ENCODE measurements at places on chromosomes 16 and 17. TPM values are rescaled to one million over a fixed set of nuclear protein-coding genes. Genes with fewer than 3 reads are reported as not detected.

GRCh38 chr16:17067882-17068281 lies 402.9 kb downstream of the XYLT1 start:
- DNase-seq = no peak

GRCh38 chr17:37259030-37259735 lies 116.6 kb upstream of the C17orf78 start:
- DNase-seq = no peak

DNA sequence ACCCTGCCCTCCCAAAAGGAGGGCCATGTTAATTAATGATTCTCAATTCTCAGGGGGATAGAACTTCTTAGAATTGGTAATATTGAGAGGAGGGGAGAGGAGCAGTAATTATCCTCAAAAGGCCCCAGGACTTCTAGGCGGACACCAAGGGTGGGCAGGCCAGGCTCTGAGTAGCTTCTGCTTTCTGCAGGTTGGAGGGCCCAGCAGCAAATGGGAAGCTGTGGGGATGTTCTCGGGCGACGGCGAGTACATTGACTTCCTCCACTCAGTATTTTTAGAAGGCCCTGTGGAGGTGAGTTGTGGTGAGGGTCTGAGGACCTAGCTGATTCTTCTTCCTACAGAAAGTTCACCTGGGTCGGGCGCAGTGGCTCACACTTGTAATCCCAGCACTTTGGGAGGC lies 57.5 kb downstream of the DNAH2 start:
- no peak for DNase-seq

DNA sequence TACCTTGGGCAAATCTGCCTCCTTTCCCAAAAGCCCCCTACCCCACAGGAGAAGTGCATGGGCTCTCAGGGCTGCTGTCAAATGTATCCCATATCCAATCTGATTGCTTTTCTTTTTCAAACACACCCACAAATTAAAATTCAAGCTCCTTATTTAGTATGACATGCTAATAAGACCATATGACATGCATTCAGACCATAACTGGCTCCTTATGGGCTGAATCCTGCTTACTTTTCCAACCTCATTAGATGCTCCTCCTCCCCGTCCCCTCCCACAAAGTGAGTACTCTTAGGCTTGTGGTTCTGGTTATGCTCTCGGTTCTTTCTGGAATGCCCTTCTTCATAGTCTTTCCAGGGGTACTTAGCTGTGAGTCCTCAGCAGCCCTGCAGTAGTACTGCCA lies 59.0 kb upstream of the TOM1L1 start:
- DNase-seq = no peak

- no peak for DNase-seq
Measured at GRCh38 chr17:76611758-76612157, 26.1 kb upstream of the ST6GALNAC2 start.

- no peak for DNase-seq
Measured at GRCh38 chr16:13926464-13926863, 6.5 kb downstream of the ERCC4 start.

DNA sequence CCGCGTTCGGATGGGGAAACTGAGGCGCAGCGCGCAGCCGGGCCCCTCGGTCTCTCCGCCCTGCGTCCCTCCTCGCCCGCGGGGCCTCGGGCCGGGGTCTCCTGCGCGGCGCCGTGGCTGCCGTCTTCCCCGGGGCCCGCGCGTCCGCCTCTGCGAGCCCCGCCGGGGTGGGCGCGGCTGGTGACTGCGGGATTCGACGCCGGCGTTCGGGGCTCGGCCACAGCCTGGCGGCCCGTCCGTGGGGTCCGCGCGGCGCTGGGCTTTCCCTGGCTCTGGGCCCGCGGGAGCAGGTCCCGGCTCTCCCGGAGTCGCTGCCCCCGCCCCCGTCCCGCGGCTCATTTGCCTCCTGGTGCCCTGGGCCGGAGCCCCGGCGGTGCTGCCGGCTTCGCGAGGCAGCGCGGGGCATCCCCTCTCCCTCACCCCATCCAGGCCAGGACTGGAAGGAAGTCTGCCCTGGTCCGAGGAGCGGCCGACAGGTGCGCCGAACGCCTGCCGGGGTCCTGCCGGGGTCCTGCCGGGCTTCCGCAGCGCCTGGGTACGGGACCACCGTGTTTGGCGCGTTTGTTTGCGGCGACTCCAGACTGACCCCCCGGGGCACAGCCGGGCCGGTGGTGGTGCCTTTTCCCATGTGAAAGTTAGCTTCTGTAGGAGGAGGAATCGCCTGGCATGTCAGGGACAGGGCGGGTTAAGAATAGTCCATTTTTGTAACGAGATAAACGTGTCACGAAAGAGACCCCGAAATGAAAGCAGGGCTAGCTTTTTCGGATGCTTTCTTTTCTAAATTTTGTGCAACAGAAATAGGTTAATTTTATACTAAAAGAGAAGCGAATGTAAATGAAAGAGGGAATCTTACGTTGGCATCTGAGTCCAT lies 671 bp downstream of the CHMP6 start:
- no peak for DNase-seq

DNA sequence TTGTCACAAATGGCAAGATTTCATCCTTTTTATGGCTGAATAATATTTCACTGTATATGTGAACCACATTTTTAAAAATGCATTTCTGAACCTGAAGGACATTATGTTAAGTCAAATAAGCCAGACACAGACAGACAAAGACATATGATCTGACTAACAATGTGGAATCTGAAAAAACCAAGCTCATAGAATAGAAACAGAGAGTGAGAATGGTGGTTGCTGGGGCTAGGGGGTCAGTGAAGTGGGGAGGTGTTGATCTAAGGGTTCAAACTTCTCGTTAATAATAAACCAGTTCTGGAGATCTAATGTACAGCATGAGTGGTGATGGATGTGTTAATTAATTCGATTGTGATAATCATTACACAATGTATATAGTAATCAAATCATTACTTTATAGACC lies 475.1 kb downstream of the WWOX start:
- no peak for DNase-seq

DNA sequence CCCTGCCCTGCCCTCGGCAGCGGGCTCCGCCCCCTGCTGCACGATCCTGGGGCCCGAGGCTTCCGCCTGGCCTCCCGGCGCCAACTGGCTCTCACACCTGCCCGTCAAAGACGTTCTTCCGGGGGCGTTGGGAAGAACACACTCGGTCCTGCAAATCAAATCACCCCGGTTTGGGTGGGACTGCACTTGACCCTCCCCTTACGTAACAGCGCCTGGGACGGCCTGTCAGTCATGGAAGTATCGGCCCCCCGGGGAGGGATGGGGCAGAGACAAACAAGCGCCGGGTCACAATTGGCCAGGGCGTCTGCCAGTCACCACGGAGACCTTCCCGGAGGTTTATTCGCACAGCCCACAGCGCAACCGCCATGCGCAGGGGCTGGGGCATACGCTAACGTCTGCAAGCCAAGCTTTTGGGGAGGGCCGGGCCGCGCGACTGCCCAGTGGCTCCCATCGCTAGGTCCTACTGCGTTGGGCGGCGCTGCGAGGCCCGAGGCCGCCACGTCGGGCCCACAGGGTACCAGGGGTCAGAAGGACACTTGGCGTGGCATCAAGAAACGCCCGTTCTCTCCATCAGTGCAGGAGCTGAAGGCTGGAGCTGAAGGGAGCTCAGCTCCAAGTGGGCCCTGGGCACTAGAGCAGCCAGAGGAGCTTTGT lies 388 bp upstream of the AKTIP start:
- DNase-seq = peak; percentile 100

- no peak for DNase-seq
Measured at GRCh38 chr16:14131774-14132695, 60.9 kb downstream of the MRTFB start.

DNA sequence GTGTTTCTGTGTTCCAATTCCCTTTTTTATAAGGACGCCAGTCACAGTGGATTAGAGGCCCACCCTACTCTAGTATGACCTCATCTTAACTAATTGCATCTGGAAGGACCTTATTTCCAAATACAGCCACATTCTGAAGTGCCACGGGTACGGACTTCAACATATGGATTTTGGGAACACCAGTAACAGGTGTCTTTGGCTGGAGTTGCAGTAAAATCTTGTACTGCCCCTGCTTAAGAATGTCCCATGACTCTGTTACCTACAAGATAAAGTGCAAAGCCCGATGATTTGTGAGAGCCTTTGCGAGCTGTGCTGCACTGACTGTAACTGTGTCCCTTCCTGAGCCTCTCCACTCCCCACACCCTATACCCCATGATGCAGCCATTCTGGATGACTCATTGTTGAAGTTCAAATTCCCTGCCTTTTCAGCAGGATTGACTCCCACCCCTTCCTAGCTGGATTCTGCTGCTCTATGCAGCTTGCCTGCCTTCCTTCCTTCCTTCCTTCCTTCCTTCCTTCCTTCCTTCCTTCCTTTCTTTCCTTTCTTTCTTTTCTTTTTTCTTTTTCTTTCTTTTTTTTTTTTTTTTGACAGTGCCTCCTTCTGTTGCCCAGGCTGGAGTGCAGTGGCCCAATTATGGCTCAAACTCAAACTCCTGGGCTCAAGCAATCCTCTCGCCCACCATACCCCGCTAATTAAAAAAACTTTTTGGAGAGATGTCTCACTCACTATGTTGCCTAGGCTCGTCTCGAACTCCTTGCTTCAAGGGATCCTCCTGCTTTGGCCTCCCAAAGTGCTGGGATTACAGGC lies 2.1 kb downstream of the HCRT start:
- DNase-seq = no peak

DNA sequence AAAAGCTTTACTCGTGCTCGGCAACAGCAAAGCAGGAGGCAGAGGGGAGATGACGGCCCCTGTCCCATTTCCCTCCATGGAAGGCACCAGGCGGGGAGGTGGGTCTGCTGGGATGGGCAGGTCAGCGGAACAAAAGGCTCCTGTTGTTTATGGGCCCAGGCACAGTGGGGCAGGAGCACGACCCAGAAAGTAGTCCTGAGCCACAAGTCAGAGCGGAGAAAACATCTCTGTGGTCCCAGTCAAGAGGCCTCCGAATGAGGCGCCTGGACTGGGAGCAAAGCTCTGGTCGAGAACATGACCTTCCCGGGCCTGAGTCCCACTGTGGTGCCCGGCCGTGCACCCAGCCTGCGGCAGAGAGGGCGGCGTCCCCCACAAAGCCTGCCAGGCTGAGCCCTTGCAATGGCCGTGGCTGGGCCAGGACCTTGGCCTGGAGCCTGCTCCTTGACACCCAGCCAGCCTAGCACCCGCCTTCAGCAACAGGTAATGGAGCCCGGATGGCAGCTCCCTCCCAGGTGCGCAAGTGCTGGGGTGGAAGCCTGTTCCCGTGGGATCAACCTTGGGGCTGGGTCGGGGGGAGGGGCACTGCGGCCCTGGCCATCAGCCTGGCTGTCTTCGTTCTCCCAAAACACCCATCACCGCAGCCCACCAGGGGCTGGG lies 3.6 kb downstream of the RFNG start:
- DNase-seq = no peak

- DNase-seq = no peak
Measured at GRCh38 chr17:51706093-51706492, 445.7 kb downstream of the UTP18 start.

DNA sequence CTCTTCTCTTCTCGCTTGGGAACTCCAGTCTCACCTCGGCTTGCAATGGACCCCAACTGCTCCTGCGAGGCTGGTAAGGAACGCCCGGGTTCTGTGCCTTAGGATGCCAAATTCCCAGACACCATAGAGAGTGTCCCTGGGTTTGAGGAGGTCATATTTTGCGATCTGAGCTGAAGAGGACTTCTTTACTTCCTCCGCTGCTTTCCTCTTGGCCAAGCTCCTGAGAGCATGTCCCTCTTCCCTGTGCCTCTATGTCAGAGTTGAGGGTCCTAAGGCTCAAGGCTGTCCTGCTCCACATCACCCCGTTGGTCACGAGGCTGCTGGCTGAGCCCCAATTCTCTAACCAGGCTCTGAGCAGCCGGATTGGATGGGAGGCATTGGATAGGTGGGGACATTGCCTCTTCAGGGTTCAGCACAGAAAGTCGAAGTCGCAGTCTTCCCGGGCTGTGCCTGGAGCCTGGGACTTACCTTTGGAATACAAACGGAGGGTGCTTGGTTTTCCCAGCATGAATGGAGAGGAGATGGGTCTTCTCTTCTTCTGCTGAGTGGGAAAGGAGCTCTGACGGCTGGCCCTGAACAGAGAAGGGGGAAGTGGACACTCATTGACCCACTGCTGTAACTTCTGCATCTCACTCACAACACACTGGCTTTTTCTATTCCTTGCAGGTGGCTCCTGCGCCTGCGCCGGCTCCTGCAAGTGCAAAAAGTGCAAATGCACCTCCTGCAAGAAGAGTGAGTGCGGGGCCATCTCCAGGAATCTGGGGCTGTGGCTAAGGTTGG lies 416 bp downstream of the MT1H start:
- no peak for DNase-seq

DNA sequence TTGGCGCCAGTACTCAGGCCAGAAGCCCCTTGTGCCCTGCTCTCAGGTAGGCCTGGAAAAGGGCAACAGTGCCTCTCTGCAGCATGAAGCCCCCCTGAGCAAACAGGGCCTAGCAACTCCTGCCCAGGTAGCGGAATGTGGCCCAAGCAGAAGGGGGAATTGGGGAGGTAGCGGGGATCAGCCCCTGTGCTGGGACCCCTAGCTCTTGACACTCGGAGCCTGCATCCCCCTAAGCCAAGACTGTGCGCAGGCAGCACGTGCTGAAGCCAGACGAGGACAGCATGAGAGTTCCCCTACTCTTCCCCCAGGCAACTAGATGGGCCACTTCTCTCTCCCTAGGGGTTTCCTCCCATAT lies 823 bp upstream of the CD2BP2 start:
- DNase-seq = no peak

DNA sequence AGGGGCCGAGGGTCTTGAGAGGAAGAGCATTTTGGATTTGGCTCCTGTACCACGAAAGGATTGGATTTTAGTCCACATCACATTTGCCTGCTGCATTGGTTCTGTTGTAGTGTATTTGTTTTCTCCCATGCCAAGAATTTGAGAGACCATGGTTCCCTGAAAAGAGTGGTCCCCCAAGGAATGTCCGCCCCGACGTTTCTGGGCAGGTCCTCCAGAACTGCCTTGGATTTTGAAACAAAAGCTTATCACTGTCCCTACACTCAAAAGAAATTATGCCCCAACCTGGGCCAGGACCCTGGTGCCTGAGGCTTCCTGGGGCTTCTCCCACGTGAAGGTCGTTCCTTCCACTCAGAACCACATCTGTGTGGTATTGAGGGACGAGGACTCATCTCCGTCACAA lies 10.8 kb downstream of the NTN1 start:
- DNase-seq = no peak

- DNase-seq = no peak
Measured at GRCh38 chr17:72034000-72034399, 86.8 kb upstream of the SOX9 start.

Gene ENPP7
- total RNA-seq = not detected

Gene BCO1
- total RNA-seq = 0.27 TPM

Gene RTN4RL1
- total RNA-seq = 1.9 TPM

Gene SRL
- 0.29 TPM for total RNA-seq
